ENCODE measurements at places on chromosomes 2 and 18.
A peak's percentile ranks its signal among the peaks of the same experiment; 100 is the strongest.

GRCh38 chr2:109382226-109382895 lies 231.4 kb downstream of the SEPTIN10 start:
- DNase-seq: no peak

GRCh38 chr2:15058015-15058720 lies 425.7 kb downstream of the LRATD1 start:
- DNase-seq: peak; percentile 9

GRCh38 chr2:233259730-233260129 lies 8.3 kb downstream of the ATG16L1 start:
- no peak for DNase-seq

- DNase-seq: no peak
Observed at GRCh38 chr18:13481820-13482617, 244.3 kb downstream of the FAM210A start.

GRCh38 chr2:127658641-127659407 lies 12.9 kb downstream of the GPR17 start:
- DNase-seq: no peak

DNA sequence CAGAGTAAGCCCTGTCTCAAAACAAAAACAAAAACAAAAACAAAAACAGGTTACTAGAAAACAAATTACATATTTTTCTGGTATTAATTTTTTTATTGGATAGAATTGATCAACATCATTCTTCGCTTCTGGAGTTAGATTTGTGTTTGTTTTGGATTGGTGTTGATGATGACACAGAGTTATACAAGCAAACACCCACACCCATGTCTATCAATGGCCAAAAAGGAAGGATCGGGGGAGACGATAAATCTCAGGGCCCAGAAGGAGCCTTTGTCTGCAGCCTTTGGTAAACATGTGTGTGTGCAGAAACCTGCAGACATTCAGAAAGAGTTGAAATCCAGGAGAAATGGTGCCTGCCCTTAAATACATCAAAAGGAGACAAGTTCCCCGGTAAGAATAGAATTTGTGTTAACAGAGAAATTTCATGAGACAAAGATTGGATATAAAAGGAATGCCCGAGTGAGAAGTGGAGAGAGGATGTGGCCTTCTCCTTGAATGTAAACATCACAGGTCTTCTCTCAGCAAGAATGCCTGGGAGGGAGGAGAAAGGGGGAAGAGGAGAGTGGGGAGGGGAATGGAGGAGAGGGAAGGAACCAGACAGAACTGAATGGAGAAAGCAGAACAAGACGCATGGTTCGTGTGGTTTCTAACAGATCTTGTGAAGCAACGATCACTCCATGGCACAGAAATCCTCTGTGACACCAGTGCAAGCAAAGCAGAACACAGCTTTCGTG lies 40.4 kb upstream of the TMEM178A start:
- DNase-seq: peak; percentile 78

DNA sequence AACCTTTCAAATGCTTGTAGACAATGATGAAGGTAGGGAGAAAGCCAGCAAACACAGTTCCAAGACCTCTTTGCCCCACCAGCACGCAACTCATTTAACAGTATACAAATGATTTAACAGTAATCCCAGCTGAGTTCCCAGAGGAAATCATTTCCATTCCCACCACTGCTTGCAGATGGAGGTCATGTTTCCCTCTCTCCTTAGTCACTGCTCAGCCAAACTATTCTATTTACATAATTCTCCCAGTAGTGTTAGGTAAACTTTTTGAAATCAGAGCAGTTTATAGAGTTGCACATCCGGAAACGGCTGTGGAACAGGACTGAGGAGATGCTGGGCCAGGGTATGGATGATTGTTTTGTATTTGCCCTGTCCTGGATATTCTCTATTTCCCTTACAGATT lies 328.5 kb downstream of the FIGN start:
- no peak for DNase-seq

- DNase-seq: peak; percentile 6
Observed at GRCh38 chr2:216388046-216388884, 16.0 kb upstream of the MARCHF4 start.

DNA sequence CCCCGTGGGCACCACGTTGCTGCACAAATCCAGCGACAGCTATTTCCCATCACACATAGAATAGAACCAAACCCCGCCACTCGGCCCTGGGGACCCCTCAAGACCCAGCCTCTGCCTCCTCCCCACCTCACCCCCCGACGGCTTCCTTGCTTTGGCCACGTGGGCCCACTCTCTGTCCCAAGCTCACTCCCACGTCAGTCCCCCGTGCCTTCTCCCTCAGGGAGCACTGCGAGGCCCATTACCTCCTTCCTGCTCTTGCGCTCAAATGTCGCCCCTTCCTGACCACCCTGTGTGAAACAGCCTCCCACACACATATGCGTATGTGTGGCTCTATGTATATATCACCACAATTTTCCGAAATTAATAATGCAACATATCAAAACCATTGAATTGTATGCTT lies 239.7 kb downstream of the SH3BP4 start:
- no peak for DNase-seq

- DNase-seq: no peak
Observed at GRCh38 chr2:19178175-19178574, 180.2 kb downstream of the OSR1 start.
